Esophagus mucosa (tissue), 1 donor: ENCODE measurements at places on chromosomes 2 and 18. TPM values are rescaled to one million over a fixed set of nuclear protein-coding genes. Genes with fewer than 3 reads are reported as not detected.
A peak's percentile ranks its signal among the peaks of the same experiment; 100 is the strongest.

Gene EVX2
- not detected for total RNA-seq

Gene CRIM1
- 15.2 TPM for total RNA-seq

DNA sequence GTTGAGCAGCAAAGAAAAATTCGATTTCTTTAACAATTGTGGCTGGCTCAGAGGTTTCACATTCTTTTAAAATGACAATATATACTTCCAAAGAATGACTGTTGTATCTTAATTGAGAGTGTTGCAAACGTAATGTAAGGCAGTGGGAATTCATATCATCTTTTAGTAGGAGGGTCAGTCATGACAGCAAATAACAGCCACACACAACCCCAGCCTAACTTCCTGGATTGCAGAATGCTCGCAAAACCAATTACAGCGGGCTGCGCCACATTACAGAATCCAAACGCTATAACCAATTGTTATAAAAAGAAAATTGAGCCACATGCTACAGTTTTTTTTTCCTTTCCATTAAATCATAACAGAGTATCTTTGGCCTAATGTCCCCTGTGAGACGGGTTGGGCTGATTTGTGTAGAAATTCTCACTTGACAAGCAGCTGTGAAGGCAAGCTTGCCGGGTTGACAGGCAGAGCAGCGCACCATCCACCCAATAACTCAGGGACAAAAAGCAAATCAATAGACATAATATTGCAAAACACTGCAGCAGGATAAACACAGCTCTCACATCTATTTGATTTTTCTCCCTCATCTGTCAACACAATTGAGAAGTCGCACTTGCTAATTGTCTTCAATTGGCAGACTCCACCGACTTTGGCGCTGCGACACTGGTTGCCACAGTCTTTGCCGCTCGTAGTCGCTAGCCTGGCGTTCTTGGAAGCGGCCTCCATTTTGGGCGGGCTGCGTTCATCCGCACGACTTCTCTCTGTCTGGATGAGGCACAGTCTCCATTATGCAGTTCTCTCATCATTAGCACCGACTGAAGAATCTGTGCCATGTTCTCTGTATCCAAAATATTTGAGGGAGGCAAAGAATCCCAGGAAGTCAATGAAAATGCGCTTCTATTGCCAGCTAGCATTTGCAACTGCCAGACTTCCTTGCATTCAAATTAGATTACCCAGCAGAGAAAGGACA lies 95.0 kb upstream of the CCDC68 start:
- ATAC-seq, result no peak

- ATAC-seq, result peak; percentile 48
These were observed 137.6 kb upstream of the HNMT start for GRCh38 chr2:137826373-137827372.

GRCh38 chr18:59700535-59700967 lies 3.3 kb upstream of the CCBE1 start:
- ATAC-seq, result no peak
